ENCODE measurements at places on chromosomes 5 and 9.

DNA sequence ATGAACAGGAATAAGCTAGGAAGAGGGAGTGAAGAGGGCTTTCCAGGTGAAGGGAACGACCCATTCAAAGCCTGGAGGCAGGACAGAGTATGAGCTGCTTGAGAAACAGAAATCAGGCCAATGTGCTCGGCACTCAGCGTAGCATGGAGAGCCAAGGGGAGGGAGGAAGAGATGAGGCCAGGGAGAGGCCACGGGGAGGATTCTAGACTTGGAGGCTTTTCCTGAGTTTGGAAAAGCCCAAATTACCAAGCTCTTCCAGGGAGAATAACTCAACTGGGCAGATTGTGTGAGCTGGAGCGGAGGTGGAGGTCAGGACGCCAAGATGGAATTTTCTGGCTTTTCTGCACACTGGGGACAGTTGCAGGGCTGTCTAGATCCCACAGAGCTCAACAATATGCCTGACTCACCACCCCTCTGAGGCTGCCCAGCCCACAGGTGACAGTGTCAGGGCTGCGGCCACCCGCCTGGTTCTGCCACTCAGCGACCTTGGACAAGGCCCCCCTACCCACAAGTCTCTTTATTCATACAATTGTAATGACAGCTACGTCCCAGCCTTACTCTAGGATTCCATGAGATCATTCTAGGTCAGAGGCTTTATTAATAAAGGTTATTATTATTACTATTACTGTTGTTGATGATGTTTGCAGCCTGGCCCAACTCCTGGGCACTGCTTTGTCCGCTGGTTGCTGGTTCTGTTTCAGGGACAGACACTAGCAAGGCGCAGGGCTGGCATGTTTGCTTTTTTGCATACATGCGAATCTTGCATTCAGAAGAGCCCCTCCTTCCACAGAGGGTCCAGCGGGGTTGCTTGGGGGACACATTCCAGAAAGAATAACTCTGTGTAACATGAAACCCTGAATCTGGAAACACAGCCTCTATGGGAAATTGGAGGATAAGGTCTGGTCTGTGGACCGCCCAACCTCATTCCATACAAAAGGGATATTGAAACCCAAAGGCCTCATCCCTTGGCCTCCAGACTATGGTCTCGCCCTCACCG is 9.4 kb upstream of the LMX1B start:
- no peak for DNase-seq

GRCh38 chr9:13437866-13438265 is 158.4 kb upstream of the MPDZ start:
- no peak for DNase-seq

DNA sequence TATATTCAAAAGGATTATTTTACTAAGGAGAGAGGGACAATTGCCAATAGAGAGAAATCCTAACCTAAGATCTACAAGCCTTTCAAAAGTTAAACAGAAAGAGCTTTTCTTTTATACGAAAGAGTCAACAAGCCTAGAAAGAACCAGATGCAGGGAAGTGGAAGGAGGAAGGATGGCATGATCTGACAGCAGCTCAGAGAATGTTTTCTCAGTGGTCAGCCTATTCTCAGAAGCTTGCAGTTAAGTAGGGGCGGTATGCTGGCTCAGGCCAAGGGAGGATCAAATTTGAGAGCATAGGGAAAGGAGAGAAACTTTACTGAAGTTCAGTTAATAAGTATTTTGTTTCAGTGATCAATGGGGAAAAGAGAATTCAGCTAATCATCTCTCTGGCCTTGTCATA is 88.0 kb upstream of the FTMT start:
- DNase-seq: no peak

DNA sequence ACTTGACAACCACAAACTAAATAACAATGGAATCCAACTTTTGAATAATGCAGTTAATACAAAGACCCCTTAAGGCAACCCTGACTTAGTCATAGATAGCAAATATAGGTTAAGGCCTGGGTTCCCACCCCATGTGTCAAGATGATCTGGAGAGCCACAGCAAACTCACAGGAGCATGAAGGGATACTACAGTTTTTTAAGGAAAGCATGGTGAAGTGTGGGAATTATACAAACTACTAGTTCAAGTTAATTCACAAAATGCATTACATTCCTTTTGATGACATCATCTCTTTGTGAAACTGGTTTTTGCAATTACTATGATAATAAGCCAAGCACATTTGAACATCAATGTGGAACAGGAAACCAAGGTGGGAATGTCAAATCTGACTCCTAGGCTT is 50.6 kb downstream of the LHFPL2 start:
- no peak for DNase-seq

DNA sequence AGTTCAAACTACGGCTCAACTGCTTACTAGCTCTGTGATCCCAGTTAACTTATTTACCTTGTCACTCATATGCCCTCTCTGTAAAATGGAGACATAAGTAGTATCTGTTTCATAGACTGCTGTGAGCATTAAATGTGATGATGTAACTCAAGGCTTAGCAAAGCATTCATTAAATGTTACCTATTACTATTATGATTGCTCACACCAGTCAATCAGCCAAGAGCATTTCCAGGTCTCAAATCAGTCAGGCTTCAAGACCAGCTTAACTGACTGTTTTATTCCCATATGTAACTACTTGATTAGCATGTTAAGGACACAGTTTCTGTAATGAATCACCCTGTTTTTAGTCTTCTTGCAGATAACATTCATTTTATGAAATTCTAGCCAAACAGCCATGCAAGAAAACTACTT is 413.3 kb downstream of the MLLT3 start:
- no peak for DNase-seq

DNA sequence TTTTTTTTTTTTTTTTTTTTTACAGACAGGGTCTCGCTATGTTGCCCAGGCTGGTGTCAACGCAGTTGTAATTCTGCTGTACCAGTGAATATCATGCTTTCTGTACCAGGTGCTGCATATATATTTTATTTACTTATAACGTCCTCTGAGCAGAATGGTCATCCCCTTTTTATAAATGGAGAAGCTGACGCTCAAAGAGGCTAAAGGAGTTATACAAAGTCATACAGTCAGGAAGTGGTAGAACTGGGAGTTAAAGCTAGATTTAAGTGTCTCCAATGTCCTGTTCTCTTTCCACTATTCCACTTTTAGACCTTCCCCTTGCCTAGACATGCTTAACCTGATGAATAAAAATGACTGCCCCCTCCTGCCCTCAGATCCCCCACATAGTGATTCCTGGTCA is 1.2 kb upstream of the SIL1 start:
- no peak for DNase-seq

- no peak for DNase-seq
These were observed 107.5 kb downstream of the KCNN2 start for GRCh38 chr5:114469372-114469771.

DNA sequence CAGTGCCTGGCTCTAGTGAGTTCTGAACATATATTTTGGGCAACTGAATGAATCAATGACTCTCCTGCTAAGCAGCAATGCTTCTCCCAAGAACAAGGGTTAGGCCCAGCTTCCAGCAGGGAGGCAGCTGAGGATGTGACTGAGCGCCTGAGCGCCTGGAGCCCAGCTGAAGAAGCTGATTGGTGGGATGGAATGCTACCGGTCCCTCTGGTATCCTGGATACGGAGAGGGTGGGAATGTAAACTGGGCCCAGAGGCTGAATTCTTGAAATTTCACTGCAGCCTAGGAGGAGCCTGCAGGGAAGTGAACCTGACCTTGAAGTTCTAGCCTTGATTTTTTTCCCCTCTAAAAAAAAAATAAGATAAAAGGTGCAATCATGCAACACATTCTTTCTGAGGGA is 43.2 kb downstream of the WWC1 start:
- no peak for DNase-seq

GRCh38 chr5:155089643-155090042 is 76.1 kb downstream of the KIF4B start:
- no peak for DNase-seq

DNA sequence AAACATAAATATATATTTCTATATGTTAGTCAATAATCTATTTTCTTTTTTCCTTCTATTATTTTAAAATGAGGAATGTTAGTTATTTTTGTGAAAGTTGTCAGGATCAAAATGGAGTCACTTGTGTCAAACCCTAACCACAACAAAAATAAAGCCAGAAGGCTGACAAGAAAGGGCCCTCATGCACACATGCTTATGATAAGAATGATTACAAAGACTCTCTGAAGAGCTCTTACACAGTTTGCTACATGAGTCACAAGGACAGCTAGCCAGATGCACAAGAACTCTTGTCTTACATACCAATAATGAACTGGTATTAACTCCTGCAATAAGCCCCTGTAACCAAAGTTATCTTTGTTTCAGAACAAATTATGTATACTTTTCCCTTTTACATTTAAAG is 64.7 kb downstream of the GGTA1 start:
- no peak for DNase-seq
